ENCODE measurements at places on chromosomes 7 and 10. TPM values are rescaled to one million over a fixed set of nuclear protein-coding genes. Genes with fewer than 3 reads are reported as not detected.
A peak's percentile ranks its signal among the peaks of the same experiment; 100 is the strongest.

DNA sequence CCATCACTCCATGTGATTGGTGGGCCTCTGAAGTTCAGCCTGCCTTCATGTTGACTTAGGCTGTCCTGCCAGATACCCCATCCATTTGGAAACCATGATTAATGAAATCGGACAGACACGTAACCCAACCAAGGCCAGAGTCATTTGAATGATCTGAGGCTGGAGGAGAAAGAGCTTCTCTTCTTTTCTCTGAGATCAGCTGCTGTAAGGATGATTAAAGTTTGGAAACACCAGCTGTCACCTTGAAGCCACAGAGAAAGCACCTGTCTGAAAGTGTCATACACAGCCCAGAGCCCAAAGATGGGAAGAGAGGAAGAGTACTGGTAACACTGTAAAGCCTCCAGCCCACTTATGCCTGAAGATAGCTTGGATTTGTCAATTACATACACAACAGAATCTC is 22.9 kb downstream of the NEBL start:
- no peaks in the 10 kb centered on the region for H3K27me3 ChIP-seq
- no peak for DNase-seq
- H3K4me3 ChIP-seq, result no peak overlapping the region
- no peak overlapping the region for H3K27ac ChIP-seq

DNA sequence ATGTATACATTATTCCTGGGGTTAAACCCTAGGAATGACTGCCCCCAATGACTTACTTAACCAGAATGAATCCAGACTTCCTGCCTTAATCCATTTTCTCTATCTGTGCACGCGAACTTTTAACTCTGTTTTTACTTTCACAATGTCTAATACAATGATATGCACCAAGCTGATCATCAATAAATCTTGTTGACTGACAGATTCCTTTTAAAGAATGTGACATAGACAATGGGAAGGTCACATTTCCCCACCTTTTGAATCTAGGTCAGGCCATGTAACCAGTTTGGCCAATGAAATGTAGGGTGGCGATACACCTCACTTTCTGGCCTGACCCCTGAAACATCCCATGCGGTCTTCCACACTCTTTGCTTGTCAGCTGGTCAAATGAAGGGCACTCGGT is 23.2 kb upstream of the ELAPOR2 start:
- no peak for DNase-seq
- no peaks in the 10 kb centered on the region for H3K36me3 ChIP-seq
- peaks cover 2% of the 10 kb centered on the region for H3K4me1 ChIP-seq
- H3K4me3 ChIP-seq, result no peak overlapping the region
- H3K27me3 ChIP-seq, result no peaks in the 10 kb centered on the region

DNA sequence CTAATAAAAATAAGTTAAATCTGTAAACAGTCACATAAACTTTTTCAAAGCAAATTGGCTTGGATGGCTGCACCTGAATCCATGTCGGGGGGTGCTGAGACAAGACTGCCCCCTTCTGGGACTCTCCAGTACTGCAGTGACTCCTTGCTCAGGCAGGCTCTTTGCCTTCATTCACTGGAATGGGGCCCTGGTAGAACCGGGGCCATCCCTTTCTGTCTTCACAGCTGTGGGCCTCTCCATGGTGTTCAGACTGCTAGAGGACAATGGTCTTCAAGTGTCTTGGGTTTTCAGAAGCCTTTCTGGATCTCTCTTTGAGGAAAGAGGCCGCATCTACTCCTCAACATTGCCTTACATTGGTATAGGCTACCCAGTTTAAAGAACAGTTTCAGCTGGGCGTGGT is 16.1 kb upstream of the IMPDH1 start:
- no peak overlapping the region for H3K4me3 ChIP-seq
- peaks cover 20% of the 10 kb centered on the region for H3K4me1 ChIP-seq
- no peak overlapping the region for H3K27ac ChIP-seq
- H3K27me3 ChIP-seq, result peaks cover 4% of the 10 kb centered on the region
- H3K36me3 ChIP-seq, result no peaks in the 10 kb centered on the region

- H3K27ac ChIP-seq, result no peak overlapping the region
- H3K27me3 ChIP-seq, result peaks cover under 1% of the 10 kb centered on the region
- no peaks in the 10 kb centered on the region for H3K4me1 ChIP-seq
- H3K4me3 ChIP-seq, result no peak overlapping the region
- no peak for DNase-seq
Observed at GRCh38 chr10:113443141-113443925, 109.5 kb upstream of the HABP2 start.

DNA sequence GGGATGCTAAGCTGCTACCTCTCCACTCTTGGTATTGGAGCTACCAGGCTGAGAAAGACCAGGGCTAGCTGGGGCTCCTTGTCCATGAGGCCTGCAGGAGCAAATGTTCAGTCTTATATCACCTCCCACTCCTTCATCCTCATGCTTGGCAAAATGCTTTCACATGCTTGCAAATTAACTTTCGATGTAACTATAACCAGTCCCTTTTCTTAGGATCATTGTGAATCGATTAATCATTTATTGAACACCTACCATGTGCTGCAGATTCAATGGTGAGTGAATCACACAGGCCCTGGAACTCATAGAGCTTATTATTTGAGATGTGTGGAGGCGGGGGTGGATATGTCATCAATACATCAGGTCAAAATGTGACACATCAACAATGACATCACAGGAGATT is 138.6 kb downstream of the EMX2 start:
- peaks cover 1% of the 10 kb centered on the region for H3K27me3 ChIP-seq
- H3K27ac ChIP-seq, result no peak overlapping the region
- H3K4me3 ChIP-seq, result no peak overlapping the region

DNA sequence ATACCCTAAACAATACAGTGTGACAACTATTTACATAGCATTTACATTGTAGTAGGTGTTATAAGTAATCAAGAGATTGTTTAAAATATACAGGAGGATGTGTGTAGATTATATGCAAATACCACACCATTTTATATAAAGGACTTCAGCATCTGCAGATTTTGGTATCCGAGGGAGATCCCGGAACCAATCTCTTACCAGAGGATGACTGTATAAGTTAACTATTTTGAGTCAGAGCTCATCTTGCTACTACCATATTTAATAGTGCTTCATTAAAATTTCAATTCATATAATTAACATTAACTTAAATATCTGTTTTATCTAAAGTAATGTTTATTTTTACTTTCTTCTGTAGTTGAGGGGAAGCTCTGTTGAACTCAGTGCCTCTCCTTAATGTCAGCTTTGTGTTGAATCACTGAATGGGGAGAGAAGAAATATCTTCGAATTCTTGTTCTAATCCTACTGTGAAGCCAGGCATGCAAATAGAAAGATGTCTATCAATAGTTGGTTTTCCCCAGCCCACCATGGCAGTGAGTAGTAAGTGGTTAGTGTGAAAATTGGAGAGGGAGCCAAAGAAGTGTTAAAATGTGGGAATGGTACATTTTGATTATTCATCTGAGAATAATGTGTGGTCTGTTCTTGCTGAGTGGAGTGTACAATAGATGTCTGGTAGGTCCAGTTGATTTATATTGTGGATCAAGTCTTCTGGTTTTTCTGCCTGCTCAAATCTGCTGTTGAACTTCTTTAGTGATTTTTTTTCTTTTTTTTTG is 90.1 kb upstream of the CYP26C1 start:
- no peak overlapping the region for H3K27ac ChIP-seq
- H3K4me1 ChIP-seq, result peaks cover 4% of the 10 kb centered on the region
- H3K27me3 ChIP-seq, result no peaks in the 10 kb centered on the region
- DNase-seq, result no peak
- peaks cover 22% of the 10 kb centered on the region for H3K36me3 ChIP-seq
- H3K4me3 ChIP-seq, result no peak overlapping the region

DNA sequence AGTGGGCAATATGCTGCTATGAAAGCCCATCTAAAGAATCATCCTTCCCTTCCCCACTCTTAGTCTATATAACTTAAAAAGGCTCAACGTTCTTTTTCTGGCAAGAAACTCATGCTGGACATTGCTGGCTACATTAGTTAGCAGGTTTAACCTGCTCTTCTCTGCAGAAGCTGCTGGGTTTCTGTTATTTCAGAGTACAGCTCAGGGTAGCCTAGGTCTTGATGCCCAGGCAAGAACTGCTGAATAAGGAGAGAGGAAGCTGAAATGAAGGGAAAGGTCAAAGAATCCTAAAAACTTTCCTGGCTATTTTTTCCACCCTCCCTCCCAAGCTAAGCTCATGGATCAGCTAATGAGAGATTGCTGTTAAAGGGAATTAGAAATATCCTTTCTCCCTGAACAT is 79.4 kb downstream of the ANKIB1 start:
- no peak overlapping the region for H3K4me3 ChIP-seq
- H3K27ac ChIP-seq, result no peak overlapping the region
- H3K4me1 ChIP-seq, result peaks cover 9% of the 10 kb centered on the region
- no peak for DNase-seq

- no peaks in the 10 kb centered on the region for H3K36me3 ChIP-seq
- H3K27me3 ChIP-seq, result no peaks in the 10 kb centered on the region
- H3K4me1 ChIP-seq, result no peaks in the 10 kb centered on the region
- H3K4me3 ChIP-seq, result no peak overlapping the region
Observed at GRCh38 chr7:132805766-132806165, 229.5 kb upstream of the PLXNA4 start.

GRCh38 chr7:27998382-27998781 is 182.2 kb downstream of the JAZF1 start:
- H3K4me1 ChIP-seq, result no peaks in the 10 kb centered on the region
- H3K27me3 ChIP-seq, result peaks cover 2% of the 10 kb centered on the region
- no peak for DNase-seq
- no peak overlapping the region for H3K27ac ChIP-seq
- H3K36me3 ChIP-seq, result no peaks in the 10 kb centered on the region
- no peak overlapping the region for H3K4me3 ChIP-seq

DNA sequence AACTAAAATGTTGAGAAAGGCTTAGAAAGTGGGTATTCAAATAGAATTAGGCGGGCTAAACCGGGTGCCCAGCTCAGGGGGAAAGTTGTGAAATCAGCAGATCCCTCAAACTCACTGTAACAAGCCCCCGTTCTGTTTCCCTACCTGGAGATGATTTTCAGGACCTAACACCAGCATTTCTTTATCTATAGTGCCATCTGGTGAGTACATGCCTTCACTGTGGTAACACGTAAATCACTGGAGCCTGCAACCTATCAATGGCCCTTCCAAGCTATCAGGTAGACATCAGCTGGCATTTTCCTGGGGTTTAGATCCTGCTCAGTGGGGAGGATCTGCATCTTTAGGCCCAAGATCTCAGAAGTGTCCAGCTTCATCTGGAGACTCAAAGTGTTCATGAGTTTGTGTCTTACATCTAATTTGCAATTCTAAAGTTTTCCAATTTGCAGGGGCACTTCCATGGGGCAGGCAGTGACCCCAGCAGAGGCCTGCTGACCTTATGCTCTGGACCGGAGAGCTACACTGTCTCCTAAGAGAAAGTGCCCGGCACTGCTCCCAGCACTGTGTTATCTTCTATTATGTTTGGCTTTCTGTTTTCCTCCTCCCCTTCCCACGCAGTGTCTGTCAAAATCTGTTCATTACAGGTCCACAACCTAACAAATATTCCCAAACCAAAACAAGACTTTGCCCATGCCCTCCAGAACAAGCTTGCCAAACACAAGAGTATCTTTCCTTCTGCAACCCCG is 132.5 kb downstream of the LSM5 start:
- H3K27ac ChIP-seq, result no peak overlapping the region
- DNase-seq, result no peak
- H3K4me1 ChIP-seq, result no peaks in the 10 kb centered on the region
- peaks cover 1% of the 10 kb centered on the region for H3K27me3 ChIP-seq

DNA sequence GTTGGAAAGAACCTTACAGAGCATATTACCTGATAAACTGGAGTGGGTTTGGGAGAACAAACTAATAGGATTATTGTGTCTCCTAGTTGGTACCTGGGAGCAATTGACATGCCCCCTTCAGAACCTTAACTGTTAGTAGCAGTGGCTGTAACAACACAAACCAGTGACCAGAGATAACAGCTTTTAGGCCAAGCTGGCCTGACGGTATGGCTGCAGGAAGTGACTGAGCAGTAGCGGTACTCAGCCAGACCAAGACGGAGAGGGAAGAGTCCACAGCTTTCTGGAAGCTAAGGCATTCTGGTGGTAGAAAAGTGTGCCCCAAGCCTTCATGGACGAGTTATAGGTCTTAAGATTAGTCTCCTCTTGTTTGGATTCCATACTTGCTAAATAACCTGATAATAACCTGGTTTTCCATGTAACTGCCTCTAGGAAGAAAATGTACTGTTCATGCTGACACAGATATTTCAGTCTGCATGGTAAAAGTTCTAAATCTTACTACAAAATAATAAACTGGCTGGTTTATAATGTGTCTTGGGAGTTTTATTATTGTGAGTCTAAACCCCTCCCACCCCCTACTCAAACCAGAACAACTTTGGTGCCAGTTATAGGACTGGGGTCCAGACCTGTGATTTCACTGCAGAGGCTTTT is 11.3 kb downstream of the NOLC1 start:
- peaks cover 10% of the 10 kb centered on the region for H3K4me1 ChIP-seq
- no peaks in the 10 kb centered on the region for H3K27me3 ChIP-seq
- no peak overlapping the region for H3K27ac ChIP-seq
- no peak for DNase-seq
- no peak overlapping the region for H3K4me3 ChIP-seq

- H3K27ac ChIP-seq, result peak within 1 kb of the TSS; percentile 90
- DNase-seq, result peak; percentile 97
- peaks cover 26% of the 10 kb centered on the region for H3K36me3 ChIP-seq
- H3K4me1 ChIP-seq, result peaks cover 33% of the 10 kb centered on the region
- no peaks in the 10 kb centered on the region for H3K27me3 ChIP-seq
Observed at GRCh38 chr10:73413528-73414229, at the start of gene ANXA7. Gene ANXA7, minus strand, starts transcription at chr10:73414058. Its CDS starts 13,202 bp downstream, at chr10:73400856.

GRCh38 chr10:60679388-60679990 is 98.8 kb upstream of the CDK1 start:
- H3K27ac ChIP-seq, result no peak overlapping the region
- no peak overlapping the region for H3K4me3 ChIP-seq
- H3K27me3 ChIP-seq, result no peaks in the 10 kb centered on the region
- H3K4me1 ChIP-seq, result peaks cover 2% of the 10 kb centered on the region
- H3K36me3 ChIP-seq, result peaks cover 24% of the 10 kb centered on the region

- H3K4me1 ChIP-seq, result no peaks in the 10 kb centered on the region
- no peak overlapping the region for H3K4me3 ChIP-seq
- no peaks in the 10 kb centered on the region for H3K36me3 ChIP-seq
- DNase-seq, result no peak
Observed at GRCh38 chr10:69803809-69804208, 2.1 kb downstream of the COL13A1 start.

- H3K4me1 ChIP-seq, result no peaks in the 10 kb centered on the region
- H3K27me3 ChIP-seq, result peaks cover 14% of the 10 kb centered on the region
- no peak overlapping the region for H3K27ac ChIP-seq
- H3K36me3 ChIP-seq, result no peaks in the 10 kb centered on the region
Observed at GRCh38 chr7:106592282-106593027, 68.5 kb downstream of the CCDC71L start.

- no peak for DNase-seq
- no peak overlapping the region for H3K4me3 ChIP-seq
- H3K27me3 ChIP-seq, result peaks cover 7% of the 10 kb centered on the region
- H3K36me3 ChIP-seq, result no peaks in the 10 kb centered on the region
- H3K4me1 ChIP-seq, result peaks cover 7% of the 10 kb centered on the region
- H3K27ac ChIP-seq, result no peak overlapping the region
Observed at GRCh38 chr10:61346796-61347413, 106.3 kb downstream of the TMEM26 start.

Gene CHN2
- total RNA-seq, result not detected

Gene ZNF488
- total RNA-seq, result not detected

Gene NEUROD6
- total RNA-seq, result not detected

Gene CYP2C19
- 0.33 TPM for total RNA-seq

Gene TEX36
- not detected for total RNA-seq

Gene ZP3
- total RNA-seq, result 7.4 TPM

Gene SOSTDC1
- total RNA-seq, result not detected

Gene TAS2R3
- 2.2 TPM for total RNA-seq

Gene TRPV5
- total RNA-seq, result not detected

Gene ZNF92
- 15.0 TPM for total RNA-seq

Gene SP8
- not detected for total RNA-seq

Gene LRRC18
- total RNA-seq, result not detected

Gene MRM2
- 47.9 TPM for total RNA-seq

Gene CAV2
- total RNA-seq, result not detected

Gene GNB2
- 211 TPM for total RNA-seq

Gene ZNF804B
- total RNA-seq, result not detected

Measured in activated CD4-positive, alpha-beta T cell treated with anti-CD3 and anti-CD28 coated beads, Interleukin-2, amount 10 ng/mL, durations not matched to agents 24 days and 14 days (primary cell).